ENCODE measurements at places on chromosomes 2 and 18.

GRCh38 chr18:42404151-42404550, 449.1 kb downstream of the PIK3C3 start:
- no peak for DNase-seq

DNA sequence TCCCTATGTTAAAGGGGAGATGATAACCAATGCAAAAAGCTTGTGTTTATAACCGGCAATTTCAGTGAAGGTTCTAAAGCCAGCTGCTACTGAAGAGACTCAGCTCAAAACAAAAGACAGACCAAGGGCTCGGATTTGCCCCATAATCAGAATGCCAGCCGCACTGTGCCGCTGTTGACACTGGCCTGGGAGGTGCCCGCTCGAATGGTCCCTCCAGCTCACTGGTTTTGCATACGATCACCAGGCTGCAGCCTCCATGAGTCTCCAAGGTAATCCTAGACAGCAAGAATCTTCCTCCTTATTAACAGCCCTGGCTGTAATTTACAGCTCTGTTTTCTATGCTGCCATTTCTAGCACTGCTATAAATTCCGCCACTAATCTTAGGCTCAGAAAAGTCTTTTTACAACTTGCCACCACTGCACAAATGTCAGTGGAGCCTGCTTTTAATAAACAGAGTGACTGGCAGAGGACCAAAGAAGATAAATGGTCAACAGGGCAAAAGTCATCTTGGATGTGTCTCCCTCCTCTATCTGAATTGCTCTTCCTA, 155.7 kb upstream of the SH3BP4 start:
- no peak for DNase-seq

DNA sequence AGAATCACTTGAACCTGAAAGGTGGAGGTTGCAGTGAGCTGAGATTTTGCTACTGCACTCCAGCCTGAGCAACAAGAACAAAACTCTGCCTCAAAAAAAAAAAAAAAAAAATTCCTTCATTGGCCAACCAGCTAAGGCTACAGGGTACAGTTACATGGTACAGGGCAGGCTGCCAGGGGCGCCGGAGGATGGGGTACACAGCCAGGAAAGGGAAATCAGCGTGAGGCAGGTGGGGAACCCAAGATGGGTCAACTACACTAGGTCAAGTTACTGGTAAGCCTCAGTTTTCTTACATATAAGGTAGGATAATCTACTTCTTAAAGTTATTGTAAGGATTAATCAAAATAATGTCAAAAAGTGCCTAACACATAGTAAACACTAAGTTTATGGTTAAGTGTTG, 142.6 kb upstream of the MSH6 start:
- no peak for DNase-seq

- no peak for DNase-seq
Measured at GRCh38 chr18:24055009-24055804, 40.7 kb downstream of the TTC39C start.

GRCh38 chr2:230908595-230909191, 16.3 kb downstream of the GPR55 start:
- peak; percentile 56 for DNase-seq

GRCh38 chr2:30306522-30306921, 75.2 kb downstream of the LBH start:
- no peak for DNase-seq

GRCh38 chr2:99653433-99653832, 163.6 kb upstream of the REV1 start:
- DNase-seq: no peak

DNA sequence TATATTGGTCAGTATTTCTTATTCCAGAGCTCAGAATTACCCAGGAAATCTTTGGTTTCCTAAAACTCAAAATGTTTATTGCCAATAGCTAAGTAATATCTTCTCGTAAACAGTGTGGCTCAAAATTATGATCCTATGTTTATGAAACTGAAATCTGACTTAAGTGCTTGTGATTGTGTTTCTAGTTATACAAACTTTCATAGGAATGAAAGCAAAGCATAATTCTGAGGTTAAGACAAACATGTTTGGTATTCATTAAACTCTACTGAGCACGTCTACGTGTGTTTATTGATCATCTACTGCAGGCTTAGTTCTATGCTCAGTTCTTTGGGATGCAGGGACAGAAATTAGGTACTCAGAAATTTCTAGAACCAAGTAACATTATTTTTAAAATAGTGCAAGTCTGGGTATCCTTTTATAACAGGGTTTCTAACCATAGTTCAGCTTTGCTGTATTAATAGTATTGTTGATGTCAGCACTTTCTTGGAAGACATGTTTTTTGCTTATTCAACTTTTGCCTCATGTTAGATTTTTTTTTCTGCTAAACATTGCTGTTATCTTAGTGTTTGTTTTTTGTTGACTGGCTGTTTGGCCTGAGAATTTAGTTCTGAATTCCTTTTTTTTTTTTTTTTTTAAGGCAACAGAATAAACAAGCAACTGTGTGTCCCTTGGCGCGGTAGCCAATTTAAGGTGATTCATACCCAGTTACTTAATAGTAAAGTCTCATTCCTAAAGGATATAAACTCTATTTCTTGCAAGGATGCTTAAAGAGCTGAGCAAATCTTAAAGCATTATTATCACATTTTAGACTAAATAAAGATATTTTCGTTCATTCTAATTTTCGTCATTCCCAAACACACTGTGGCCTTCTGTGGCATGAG, 31.3 kb downstream of the PTPRM start:
- DNase-seq: no peak

GRCh38 chr2:207091176-207091575, 74.6 kb downstream of the KLF7 start:
- DNase-seq: no peak

GRCh38 chr18:1438458-1438910, 533.8 kb downstream of the ADCYAP1 start:
- no peak for DNase-seq

DNA sequence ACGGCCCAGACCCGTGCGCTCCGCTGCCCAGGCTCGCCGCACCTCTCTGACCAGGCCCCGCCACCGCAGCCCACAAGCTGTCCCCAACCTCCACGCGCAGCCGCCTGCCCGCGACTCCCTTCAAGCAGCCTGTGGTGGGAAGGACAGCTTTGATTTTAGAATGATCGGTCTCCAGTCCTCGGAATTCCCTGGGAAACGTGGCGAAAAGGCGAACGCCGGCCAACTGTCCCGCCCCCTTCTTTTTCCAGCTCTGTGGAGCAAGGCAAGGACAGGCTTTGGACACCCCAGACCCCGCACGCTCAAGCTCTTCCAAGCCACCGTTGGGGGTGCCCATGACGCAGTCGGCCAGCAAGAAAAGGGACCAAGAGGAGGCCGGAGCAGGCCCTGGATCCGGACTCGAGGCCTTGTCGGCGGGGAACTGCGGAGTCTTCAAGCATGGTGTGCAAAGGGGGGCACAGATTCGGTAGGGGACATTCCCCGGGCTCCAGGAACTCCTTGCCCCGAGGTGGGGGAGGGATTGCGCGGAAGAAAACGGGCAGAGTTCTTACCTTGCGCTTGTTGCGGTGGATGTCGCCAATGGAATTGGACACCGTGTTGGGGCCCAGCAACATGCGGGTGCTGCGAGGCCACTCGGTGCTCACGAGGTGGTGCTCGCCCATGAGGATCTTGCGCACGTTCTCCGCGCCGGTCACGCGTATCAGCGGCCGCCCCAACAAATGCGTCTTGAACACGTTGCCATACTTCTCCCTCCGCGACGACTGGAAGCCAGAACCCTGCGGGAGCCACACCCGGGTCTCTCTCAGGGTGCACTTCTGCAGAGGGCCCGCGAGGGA, 4.0 kb downstream of the CYP26B1 start:
- no peak for DNase-seq

DNA sequence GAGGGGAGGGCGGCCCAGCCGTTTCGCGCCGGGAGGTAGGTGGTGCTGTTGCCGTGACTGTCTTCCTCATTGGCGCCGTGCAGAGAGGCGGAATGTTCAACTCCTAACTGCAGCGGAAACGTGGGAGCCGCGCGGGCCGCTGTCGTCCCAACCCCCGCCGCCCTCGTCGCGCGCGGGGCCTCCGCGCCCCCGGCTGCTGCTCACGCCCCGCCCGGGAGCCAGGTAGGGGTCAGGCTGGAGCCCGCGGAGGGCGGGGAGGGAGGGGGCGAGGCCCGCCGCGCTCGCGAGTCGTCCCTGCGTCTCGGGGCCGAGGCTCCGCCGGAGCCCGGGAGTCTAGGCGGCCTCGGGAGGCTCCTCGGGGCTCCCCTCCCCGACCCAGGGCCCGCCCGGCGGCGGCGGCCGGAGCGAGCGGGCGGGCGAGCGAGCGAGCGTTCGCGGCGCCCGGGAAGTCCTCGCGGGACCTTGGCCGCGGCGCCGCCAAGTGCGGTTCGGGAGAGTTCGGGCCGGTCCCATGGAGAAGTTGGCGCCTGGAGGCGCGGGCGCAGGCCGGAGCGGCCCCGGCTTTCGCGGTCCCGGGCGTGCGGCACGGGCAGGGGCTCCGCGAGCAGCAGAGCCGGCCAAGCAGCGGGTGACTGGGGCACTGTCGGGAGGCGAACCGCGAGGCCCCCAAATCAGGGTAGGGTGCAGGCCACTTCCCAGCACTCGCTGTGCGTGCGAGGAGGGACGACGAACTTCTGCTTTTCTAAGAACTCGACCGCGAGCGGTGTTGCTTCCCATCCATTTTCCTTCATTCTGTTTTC, at the start of gene MAP3K20:
Gene MAP3K20, plus strand, starts transcription at position 66 of the 800 bp plus-strand sequence. CDS start 15,186 bp downstream, outside the sequence.
- DNase-seq: no peak

DNA sequence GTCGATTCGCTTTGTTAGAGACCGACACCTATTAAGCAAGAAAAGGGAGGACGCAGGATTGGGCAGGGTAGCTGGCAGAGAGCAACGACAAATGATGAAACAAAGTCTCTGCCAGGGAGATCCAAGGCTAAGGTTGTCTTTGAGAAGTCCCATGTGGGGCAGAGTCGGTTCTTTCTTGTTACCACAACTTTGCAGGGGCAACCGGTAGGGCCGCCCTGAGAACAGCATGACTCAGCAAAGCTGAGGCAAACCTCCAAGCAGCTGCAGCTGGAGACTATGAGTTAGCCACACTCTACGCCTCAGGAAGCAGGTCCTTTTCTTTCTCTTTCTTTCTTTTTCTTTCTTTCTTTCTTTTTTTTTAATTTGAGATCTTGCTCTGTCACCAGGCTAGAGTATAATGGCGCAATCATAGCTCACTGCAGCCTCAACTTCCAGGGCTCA, 452.3 kb upstream of the ID2 start:
- DNase-seq: no peak

- no peak for DNase-seq
Measured at GRCh38 chr2:3662239-3662638, 4.2 kb downstream of the ALLC start.

GRCh38 chr2:236616624-236617023, 47.0 kb downstream of the ACKR3 start:
- no peak for DNase-seq

- DNase-seq: no peak
Measured at GRCh38 chr2:152493945-152494528, 159.1 kb downstream of the FMNL2 start.

GRCh38 chr2:18454692-18455235, 105.7 kb downstream of the RDH14 start:
- no peak for DNase-seq

DNA sequence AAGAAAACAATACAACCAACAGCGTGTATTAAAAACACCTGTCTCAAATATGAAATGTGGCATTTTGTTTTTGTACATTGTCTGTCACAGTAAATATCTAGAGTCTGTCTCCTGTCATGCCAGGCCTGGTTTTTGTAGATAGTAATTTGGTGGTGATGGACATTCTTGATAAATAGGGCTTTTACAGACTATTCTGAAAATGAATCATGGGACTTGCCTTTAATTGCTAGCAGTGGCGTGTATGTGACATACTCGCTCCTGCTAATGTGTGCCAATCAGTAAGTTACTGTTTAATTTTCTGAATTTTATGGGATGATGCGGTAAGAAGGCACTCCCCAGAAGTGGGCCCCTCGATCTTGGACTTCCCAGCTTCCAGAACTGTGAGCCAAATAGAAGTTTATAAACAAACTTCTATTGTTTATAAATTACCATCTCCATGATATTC, 83.7 kb downstream of the TANC1 start:
- no peak for DNase-seq

DNA sequence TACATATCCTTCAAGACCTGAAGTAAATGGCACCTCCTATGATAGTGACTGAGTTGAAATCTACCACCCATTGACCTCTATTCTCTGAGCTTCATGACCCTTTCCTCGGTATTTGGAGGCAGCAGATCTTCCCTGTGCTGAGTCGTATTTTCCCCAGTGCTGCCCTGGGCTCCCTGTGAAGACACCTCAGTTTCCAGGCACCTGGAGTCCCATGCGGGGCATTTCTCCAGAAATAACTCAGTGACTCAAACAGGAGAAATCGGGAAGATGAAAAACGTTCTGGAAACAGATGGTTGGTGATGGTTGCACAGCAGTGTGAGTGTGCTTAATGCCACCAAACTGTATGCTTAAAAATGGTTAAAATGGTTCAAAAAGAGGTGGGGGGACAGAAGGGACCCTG, 18.0 kb downstream of the SMYD1 start:
- no peak for DNase-seq

- DNase-seq: no peak
Measured at GRCh38 chr2:217642944-217643343, 359.9 kb downstream of the TNS1 start.

DNA sequence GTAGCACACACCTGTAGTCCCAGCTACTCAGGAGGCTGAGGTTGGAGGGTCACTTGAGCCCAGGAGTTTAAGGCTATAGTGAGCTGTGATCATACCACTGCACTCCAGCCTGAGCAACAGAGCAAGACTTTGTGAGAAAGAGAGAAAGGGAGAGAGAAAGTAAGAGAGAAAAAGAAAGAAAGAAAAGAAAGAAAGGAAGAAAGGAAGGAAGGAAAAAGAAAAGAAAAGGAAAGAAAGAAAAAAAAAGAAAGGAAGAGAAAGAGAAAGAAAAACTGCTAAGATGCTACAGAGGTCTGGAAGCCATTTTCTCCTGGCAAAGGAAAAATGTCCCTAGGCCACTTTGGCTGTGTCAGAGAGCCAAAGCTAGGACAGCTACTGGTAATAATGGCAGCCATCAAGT, 30.6 kb downstream of the DRC1 start:
- DNase-seq: no peak

DNA sequence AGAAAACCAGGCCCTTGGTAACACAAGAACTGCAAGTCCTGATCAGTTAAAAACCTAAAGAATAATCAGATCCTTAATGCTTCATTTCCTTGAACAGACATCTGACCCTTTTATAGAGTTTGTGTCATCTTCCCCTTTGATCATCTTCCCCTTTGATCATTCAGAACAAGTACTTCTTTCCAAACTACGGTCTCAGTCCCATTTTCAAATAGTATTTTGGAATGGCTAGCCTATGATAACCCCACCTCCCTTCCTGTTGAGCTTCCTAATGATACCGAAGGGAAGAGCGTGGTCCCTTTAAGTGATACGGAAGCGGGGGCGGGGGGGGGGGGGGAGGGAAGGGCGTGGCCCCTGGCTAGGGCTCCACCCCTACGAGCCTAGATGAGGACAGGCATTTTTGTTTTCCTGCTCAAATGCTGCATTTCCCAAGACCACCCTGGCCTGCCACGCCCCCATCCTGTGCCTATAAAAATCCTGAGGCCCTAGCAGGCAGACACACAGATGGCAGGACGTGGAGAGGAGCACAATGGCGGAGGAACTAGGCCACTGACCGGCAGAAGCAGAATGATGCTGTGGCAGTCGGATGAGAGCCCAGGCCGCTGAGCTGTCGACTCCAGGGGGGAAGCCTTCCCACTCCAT, 24.1 kb upstream of the CHRNA1 start:
- DNase-seq: no peak
